Immature natural killer cell (primary cell): ENCODE measurements at places on chromosomes 3 and 15. TPM values are rescaled to one million over a fixed set of nuclear protein-coding genes. Genes with fewer than 3 reads are reported as not detected.

SAMMSON gene
- not detected for polyA plus RNA-seq

DNA sequence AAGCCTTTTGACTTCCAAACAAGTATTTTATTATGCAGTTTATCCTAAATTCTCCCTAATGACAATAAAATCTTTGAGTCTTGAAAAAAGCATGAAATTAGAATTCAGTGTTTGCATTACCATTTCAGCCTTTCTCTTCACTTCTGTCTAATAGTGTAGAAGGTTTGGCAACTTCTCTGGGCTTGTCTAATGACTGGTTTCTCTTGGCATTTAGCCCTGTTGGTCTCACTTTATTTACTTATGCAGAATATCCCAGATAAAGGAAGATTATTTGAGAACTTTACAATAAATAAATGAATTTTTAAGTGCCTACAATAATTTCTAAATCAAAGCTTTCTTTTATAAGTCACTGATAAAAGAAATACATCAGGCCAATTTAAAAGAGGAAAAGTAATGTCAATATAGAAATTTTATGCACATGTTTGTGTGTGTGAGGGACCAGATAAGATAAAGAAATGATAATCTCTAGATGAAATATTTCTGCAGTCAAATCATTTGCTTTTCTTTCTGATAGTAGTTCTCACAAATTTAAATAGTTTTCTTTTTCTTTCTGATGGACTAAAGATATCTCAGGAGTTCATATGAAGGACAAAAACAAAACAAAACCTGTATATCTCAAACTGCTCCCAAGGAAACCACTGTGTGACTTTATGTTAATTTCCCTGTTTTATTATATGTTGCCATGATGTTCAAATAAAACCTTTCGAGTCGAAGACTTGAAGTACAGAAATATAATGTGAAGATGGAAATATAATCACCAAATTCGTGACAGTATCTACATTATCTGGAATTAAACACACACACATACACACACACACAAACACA is 533.1 kb upstream of the CBLB start:
- no peak for DNase-seq

- DNase-seq = no peak
Measured at GRCh38 chr3:184489268-184489841, 72.2 kb upstream of the EPHB3 start.

ANP32A gene
- 85.2 TPM for polyA plus RNA-seq

DNA sequence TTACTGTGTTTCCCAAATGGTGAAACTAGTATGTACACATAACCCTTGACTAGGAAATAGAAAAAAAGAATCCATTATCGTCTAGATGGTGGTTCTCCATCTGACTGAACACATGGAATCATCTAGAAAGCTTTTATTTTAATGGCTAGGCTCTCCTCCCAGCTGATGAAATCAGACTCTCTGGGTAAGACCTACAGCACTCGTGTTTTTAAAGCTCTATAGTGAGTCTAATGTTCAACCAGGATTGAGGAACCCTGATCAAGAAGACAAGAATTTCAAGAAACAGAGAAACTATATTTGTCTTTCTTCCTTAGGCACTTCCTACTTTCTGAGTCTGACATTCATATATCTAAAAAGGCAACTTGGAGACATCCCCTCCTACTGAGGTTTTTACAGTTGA is 118.8 kb downstream of the TMCO5A start:
- DNase-seq = no peak

GRCh38 chr3:148101061-148101460 is 596.6 kb upstream of the AGTR1 start:
- no peak for DNase-seq

DNA sequence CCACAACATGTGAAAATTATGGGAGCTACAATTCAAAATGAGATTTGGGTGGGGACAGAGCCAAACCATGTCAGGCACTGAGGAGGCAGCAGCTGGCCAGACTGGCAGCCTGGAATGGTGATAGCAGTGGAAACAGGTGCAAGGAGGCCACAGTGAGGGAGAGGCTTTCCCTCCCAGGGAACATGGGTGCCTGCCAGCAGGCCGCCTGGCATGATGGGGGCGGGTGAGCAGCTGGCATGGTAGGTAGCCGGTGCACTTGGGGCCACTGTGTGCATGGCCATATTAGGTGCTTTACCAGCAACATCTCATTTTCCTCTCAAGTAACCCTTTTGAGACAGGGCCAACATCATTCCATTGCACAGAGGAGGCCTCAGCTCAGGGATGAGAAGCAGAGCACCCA is 18.3 kb upstream of the MRPS22 start:
- DNase-seq = no peak

DNA sequence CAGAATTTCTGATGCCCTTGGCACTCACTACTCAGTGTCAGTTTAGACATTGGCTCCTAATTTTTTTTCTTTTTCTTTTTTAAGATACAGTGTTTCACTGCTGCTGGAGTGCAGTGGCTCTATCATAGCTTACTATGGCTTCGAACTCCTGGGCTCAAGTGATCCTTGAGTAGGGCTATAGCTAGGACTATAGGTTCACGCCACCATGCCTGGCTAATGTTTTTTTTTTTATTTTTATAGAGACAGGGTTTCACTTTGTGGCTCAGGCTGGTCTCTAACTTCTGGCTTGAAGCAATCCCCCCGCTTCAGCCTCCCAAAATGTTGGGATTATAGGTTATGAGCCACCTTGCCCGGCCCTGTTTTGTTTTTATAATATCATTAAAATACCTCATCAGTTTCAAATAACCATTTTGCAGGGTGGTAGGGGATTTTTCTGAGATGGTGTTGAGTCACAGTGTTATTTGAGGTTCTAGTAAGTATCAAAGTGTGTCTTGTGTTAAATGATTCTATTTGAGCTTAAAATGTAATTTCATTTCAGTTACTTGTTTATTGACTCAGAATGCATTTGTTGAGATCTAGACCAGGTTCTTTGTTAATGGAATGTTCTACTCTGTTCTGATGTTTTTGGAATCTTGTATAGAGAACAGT is 7.0 kb downstream of the FNDC3B start:
- DNase-seq = no peak
